ENCODE measurements at places on chromosomes 5 and 9.

- no peak for DNase-seq
Observed at GRCh38 chr9:76810377-76810957, 46.2 kb downstream of the PCA3 start.

- no peak for DNase-seq
Observed at GRCh38 chr5:126543009-126543408, 52.0 kb downstream of the ALDH7A1 start.

DNA sequence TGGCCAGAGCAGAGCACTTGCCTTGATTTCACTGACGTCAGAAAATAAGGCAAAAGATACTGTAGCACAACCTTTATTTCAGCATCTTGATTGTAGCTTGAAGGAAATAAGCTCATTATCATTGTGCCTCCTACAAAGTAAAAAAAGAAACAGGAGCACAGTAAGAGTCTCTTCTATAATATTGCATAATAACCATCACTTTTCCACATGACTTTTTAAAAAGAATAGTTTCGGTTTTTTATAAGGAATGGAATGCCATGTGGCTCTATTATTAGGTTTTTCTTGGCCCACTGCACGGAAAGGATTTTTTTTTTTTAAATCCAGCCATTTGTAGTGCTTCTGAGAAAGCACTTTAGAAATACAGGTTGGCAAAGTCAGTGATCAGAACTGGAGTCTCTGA is 655.3 kb downstream of the LRRC70 start:
- DNase-seq: no peak

DNA sequence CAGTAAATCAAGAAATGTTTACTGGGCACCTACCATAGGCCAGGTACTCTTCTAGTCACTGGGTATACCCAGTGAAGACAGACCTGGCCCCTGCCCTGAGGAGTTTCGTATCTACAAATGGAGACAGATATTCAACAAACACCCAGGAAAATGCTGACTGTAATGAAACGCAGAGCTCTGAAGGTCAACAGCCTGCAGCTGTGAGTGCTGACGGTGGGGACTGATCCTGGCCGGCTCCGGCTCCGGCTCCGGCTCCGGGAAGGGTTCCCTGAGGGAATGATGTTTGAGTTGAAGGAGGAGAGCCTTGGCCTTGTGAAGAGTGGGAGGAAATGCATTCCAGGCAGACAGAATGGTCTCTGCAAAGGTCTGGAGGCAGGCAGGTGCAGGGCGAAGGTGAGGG is 23.1 kb downstream of the FGFR4 start:
- DNase-seq: no peak

GRCh38 chr9:16885931-16886330 is 15.5 kb upstream of the BNC2 start:
- no peak for DNase-seq
